Activated CD8-positive, alpha-beta memory T cell treated with anti-CD3 and anti-CD28 coated beads for 4 hours (primary cell): ENCODE measurements at places on chromosomes 3 and 15.

GRCh38 chr3:147139341-147139740 lies 267.0 kb downstream of the ZIC4 start:
- DNase-seq: no peak

DNA sequence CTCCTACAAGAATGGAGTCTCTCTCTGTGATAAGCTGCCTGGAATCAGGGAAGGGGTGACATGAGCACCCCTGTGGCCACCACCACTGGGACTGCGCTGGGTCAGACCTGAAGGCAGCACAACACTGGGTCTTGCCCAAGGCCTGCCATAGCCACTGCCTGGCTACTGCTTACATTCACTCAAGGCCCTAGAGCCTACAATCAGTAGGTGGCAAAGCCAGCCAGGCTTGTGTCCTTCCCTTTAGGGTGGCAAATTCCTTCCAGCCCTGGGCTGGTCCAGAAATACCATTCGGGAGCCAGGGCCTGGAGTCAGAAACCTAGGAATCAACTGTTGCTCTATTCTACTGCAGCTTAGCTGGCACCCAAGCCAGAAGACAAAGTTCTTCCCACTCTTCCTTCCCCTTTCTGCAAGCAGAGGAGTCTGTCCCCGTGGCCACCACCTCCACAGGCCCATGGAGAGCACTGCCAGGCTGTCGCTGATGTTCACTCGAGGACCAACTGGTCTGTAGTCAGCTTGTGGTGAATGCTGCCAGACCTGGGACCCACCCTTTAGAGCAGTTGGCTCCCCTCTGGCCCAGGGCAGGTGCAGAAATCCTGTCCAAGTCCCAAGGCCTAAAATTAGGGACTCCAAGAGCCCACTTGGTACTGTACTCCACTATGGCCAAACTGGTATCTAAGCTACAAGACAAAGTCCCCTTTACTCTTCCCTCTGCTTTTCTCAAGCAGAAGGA lies 307.4 kb downstream of the THSD4 start:
- DNase-seq: no peak

DNA sequence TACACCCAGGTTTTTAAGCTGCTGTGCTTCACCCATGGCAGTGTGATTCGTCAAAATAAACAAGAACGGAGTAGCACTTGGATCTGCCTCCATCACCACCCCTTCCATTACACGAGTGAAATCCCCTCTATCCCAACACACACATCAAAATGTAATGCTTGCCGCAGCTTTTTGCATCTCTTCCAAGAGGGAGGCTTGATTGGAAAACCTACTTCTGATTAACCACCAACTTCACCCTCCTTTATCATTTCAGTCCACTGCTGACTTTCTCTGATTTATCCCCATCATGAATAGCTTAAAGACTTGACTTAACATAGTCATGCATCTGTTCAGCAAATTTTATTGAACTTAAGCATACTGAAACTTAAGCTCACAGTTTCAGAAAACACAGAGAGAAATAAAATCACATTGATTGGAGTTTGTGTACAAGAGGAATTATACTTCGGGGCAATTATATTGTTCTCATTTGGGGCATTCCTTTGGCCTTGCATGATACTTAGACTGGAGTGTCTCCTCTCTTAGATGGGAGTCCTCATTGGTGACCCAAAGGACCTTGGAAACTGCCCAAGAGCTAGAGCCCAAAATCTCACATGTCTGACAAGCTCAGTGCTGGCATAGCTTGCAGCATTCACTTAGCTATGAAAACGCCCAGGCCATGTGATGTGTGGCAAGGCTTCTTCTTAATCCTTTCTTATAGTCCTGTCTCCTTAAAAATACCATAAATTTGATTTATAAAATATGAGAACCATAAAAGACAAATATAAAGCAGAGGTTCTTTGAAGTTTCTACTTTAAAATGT lies 124.3 kb upstream of the UMPS start:
- no peak for DNase-seq

DNA sequence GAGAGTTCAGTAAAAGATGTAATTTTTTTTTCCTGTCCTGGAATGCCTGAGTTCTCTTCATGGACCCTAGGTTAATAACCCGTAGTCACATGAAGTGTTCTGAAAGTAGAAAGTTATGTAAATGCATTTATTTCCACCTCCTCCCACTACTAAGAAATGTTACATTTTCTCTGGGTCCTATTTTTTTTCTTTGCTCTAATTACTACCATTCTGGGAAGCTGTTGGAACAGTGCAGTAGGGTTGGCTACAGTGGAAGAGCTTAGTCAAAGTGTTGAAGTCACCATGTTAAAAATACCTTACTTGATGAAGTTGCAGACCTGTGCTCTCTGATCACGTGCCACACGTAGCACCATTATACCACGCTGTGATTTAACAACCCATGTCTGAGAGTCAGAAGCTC lies 153.8 kb upstream of the TSC22D2 start:
- DNase-seq: no peak

GRCh38 chr3:160607826-160608225 lies 42.5 kb upstream of the KPNA4 start:
- DNase-seq: no peak

GRCh38 chr3:157046520-157046919 lies 113.4 kb downstream of the CCNL1 start:
- no peak for DNase-seq

- no peak for DNase-seq
These were observed 113.7 kb downstream of the CHSY1 start for GRCh38 chr15:101138086-101138660.

DNA sequence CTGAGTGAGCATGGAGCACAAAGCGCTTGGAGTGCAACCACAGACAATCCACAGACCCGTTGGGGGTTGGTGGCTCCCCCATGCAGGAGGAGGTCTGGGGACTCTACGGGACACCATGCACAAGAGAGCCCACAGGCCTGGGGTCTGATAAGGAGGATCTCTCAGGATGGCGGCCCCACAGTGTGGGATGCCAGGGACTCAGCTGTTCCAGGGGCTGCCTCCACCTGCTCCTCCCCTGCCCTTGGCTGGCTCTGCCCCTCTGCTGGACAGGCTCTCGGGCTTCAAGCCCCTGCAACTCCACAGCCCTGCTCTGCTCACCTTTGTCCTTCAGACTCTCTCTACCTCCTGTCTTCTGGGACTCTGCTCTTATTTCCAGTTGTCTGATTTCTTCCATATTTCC lies 184.5 kb upstream of the CHRNA7 start:
- DNase-seq: no peak

- no peak for DNase-seq
These were observed 414.4 kb upstream of the ALCAM start for GRCh38 chr3:104952146-104952972.

DNA sequence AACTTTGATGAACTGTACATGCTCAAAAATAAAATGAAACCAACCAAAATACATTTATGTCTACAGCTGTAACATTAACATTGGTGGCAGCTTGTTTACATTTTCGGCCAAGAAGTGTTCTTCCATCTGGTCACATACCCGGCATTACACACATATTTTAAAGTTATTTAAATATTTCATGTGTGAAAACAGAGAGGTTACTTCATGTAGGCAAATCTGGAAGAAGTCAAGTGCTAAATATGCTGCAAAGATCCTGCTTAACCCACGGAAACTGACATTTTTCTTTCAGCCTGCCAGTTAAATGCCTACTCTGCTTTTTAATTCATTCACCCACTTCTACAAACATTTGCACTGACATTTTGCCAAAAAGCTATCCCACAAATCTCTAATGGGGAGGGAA lies 69.7 kb downstream of the MB21D2 start:
- DNase-seq: no peak

- DNase-seq: no peak
These were observed 83.9 kb upstream of the MEX3B start for GRCh38 chr15:82129761-82130160.

- no peak for DNase-seq
These were observed 22.2 kb downstream of the GRAMD2A start for GRCh38 chr15:72175186-72176044.

GRCh38 chr15:78237146-78237545 lies 2.8 kb upstream of the ACSBG1 start:
- DNase-seq: no peak

GRCh38 chr15:35289024-35289617 lies 204.0 kb upstream of the NANOGP8 start:
- DNase-seq: no peak
